Urothelium cell line (cell line): ENCODE measurements at places on chromosomes 4 and X.

GRCh38 chr4:150063128-150063527 lies 15.1 kb upstream of the DCLK2 start:
- DNase-seq = no peak

- no peak for DNase-seq
Observed at GRCh38 chrX:1162119-1162916, 50.1 kb downstream of the CRLF2 start.

DNA sequence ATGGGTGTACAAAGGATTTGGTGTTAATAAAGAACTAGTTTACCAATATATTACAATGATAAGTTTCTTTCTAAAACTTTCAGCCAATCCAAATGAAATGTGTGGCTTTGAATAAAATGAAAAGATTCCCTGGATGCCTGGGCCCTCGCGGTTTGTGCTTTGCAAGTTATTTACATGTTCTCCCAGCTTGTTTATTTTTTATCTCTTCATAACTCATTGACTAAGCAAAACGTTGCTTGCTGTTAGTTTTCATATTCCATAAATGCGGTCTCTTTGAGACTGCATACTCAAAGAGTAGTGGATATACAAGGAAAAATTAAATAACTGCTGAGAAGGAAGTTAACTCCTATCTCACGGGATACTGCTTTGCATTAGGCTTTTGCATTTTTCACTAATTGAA lies 26.0 kb downstream of the FHDC1 start:
- no peak for DNase-seq

- no peak for DNase-seq
Observed at GRCh38 chrX:42739741-42740140, 38.2 kb downstream of the PPP1R2C start.

GRCh38 chr4:55435141-55435841 lies 39.5 kb downstream of the TMEM165 start:
- no peak for DNase-seq

DNA sequence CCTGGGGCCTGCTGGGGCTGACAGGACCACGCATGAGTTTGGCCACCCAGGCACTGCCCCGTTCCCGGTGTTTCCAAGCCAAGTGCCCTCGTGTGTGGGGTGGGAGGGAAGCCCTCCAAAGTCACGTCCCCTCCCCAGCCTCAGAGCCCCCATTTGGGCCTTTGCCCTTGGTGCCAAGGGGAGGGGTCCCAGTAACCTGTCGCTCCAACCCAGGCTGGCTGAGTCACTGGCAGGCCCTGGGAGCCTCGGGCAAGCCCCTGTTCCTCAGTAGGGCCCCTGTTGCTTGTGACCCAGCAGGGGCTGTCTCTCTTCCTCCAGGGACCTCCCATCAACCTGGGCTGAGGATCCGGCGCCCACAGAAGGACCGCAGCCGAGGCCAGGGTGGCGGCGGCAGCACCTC lies 10.7 kb upstream of the HAUS7 start:
- DNase-seq = no peak

- DNase-seq = peak; percentile 56
Observed at GRCh38 chr4:2330091-2331042, 68.5 kb upstream of the MXD4 start.

GRCh38 chr4:128775916-128776315 lies 33.6 kb upstream of the JADE1 start:
- no peak for DNase-seq

DNA sequence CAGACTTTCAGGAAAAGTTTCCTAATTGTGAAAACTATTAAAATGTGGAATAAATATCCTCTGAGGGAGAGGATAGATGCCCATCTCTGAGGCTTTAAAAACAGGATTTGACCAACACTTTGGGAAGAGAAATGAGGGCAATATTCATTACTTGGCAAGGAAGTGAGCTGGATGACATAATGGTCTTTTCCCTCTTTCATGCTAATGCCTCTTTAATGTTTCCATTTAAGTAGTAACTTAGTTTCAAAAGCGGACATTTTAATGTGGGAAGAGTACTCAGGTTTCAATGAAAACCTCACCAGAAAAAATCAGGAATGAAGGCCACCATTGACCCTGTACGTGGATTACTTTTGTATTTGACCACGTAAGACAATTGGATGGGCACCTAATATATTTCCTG lies 503.3 kb downstream of the ANKRD50 start:
- no peak for DNase-seq

DNA sequence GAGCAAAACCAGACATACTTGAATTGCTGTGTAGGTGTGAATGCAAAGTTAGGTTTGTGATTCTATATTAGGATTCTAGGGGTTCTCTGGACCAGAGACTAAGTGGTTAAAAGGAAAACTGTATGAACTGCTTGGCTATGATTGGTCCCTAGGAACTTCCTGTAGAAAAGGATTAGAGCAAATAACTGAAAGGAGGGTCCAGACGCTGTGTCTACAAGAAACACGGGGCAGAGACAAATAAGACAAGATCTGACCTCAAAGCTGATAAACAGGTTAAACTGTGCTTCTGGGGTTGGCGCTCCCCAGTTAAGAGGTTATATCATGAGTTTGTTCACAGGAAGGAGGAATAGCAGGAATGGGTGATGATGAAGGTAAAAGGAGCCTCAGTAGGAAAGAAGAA lies 183.6 kb downstream of the MGST2 start:
- DNase-seq = no peak

GRCh38 chr4:85837439-85837733 lies 362.4 kb downstream of the ARHGAP24 start:
- no peak for DNase-seq

- DNase-seq = no peak
Observed at GRCh38 chrX:105299286-105299685, 78.8 kb upstream of the TEX13A start.

DNA sequence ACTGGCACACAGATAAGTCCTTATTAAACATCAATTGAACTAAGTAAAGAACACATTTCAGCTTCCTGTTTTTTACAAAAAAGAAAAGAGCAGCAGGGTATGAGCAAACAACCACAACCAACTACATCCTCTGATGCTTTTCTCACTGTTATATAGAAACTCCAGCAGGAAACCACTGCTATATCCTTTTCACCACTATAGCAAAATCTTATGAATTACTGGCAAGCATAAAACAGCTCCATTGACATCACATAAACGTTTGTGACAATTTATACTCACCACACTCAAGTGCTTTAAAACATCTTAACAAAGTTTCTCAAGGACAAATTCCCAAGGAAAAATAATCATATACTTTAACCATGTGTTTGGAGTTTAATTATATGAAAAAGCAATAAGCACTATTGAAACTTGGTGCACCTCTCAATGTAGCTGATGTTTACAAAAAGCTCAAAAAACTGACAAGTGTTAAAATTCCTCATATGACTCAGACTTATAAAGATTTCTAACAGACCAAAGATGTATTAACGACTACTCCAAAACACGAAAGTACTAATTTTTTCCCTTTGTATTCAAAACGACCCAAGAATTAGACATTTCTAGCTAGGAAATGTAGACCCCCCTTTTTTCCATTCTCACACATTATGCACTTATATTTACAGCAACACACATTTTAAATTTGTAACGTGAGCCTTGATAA lies 12.9 kb downstream of the GPRIN3 start:
- no peak for DNase-seq

GRCh38 chrX:790041-790506 lies 159.5 kb downstream of the SHOX start:
- DNase-seq = no peak
